ENCODE measurements at places on chromosomes 13 and 19.

DNA sequence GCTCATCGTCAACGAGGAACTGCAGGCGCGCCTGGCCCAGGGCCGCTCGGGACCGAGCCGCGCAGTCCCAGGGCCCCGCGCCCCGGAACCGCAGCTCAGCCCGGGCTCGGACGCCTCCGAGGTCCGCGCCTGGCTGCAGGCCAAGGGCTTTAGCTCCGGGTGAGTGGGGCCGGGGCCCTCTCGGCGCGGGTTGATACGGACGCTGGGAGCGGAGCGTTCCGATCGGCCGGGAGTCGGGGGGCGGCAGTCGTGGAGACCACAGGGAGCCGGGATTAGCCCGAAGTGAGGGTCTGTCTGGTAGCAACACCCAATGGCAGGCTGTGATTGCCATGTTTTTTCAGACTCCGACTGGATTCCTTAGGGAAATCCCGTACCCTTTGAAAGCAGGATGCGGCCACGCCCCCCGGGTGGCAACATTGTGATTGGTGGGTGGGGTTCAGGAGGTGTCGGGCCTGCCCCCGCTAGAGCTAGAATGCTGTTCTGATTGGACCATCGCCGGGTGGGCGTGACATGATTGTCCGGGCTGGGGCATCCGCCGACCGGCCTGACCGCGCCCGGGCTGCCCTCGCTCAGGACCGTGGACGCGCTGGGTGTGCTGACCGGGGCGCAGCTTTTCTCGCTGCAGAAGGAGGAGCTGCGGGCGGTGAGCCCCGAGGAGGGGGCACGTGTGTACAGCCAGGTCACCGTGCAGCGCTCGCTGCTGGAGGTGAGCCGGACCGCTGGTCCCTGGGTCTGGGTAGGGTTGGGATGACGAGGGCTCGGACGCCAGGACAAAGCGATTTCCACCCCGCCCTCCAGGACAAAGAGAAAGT, 11.3 kb downstream of the EPS8L1 start:
- no peak for DNase-seq

DNA sequence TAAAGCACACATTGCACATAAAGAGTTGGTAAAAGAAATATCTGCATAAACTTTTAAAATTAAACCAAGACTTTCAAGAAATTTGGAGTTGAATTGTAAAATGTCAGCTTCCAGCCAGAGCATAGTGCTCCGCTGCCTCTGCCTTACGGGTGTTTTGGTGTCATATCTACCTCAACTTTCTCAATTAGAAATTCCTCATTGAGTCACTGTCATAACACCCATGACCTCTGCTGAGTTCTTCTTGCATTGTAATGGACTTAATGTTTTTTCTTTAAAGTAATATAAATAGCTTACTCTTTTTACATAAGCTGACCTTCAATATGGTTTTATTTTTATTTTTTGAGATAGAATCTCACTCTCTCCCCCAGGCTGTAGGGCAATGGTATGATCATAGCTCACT, 551.0 kb upstream of the NBEA start:
- DNase-seq = no peak

DNA sequence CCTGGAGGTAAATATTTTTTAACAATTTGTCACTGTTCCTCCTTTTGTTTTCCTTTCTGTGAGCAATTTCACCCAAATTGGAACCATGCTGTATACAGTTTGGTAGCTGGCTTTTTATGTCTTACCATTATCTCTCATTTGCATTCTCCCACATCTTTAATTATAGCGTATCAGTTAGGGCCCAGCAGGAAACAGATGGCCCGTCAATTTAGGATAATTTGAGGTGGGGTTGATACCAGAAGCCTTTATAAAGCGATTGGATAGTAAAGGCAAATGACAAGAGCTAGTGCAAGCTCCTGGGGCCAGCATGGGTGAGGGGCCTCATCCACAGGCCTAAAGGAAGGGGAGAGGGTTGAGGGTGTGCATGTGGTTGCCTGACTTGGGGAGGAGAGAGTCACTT, 3.8 kb upstream of the IFNL4 start:
- DNase-seq = no peak

DNA sequence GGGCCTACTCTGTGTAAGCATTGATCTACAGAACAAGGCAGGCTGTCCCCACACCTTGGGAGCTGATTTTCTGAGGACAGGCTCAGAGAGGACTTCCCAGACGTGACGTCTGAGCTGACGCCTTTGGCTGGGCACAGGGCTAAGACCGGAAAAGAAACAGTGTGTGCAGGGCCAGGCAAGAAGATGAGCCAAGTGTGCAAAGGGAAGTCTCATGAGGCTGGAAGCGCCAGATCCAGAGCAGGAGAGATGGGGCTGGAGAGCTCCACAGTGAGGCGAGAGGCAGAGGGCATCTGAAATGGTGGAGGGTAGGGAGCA, 12.7 kb downstream of the IGLON5 start:
- DNase-seq = no peak

DNA sequence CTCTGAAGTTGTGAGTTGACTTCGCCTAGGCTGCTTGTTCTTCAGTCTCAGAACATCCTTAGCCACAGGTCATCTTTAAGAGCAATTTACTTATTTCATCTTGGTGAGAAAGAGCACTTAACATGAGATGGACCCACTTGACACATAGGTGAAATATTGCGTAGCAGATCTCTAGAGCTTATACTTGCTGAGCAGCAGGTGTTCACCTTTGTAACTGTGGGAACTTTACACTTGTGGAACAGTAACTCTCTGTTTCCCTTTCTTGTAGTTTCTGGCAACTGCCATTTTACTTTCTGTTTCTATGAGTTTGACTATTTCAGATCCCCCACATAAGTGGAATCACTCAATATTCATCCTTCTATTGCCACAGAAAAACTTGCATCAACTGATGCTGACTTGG, 95.7 kb downstream of the SLC10A2 start:
- peak; percentile 88 for DNase-seq
